ENCODE measurements at places on chromosomes 13 and 19. TPM values are rescaled to one million over a fixed set of nuclear protein-coding genes. Genes with fewer than 3 reads are reported as not detected.

- no peak for DNase-seq
Observed at GRCh38 chr19:3046698-3047495, 15.4 kb downstream of the TLE5 start.

VMAC gene
- total RNA-seq: 7.9 TPM

DNA sequence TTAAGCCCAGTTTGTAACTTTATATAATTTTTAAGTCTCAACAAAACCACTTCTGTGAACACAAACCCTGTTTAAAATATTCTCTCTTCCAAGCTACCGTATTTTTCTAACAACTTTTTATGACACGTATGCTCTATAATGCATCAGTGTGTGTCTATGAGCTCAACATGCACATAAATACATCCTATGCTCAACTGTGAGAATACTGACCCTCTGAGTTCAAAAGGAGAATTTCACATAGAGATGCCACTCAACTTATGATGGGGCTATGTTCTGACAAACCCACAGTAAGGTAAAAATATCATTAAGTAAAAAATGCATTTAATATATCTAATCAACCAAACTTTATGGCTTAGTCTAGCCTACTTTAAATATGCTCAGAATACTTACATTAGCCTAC is 1139.7 kb upstream of the SPRY2 start:
- DNase-seq: no peak

- no peak for DNase-seq
Observed at GRCh38 chr19:41554907-41555306, 21.1 kb upstream of the CEACAM21 start.

LONP1 gene
- 53.3 TPM for total RNA-seq

DNA sequence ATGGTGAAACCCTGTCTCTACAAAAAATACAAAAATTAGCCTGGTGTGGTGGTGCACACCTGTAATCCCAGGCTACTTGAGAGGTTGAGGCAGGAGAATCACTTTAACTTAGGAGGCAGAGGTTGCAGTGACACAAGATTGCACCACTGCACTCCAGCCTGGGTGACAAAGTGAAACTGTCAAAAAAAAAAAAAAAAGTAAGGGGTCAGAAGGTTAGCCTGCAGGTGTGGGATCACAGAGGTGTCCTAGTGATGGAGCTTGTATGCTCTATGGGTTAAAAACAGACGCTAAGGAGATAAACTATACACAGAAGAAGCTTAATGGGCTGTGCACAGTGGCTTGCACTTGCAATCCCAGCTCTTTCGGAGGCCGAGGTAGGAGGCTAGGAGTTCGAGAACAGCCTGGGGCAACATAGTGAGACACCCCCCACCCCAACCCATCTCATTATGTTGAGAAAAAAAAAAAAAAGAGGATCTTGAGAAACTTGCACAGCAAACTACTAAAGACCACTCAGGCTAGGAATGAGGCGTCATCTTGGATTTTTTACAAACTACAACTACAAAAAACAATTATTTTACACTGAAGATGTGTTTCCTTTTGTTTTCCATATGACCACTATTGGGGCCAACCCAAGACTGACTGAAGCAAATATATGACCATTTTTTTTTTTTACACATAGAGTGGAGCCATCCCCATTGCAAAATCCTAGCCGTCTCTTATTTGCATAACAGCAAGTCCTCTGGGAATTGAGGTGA is 7.9 kb downstream of the FOSB start:
- no peak for DNase-seq

- no peak for DNase-seq
Observed at GRCh38 chr19:6739883-6740588, 556 bp downstream of the TRIP10 start.

DNA sequence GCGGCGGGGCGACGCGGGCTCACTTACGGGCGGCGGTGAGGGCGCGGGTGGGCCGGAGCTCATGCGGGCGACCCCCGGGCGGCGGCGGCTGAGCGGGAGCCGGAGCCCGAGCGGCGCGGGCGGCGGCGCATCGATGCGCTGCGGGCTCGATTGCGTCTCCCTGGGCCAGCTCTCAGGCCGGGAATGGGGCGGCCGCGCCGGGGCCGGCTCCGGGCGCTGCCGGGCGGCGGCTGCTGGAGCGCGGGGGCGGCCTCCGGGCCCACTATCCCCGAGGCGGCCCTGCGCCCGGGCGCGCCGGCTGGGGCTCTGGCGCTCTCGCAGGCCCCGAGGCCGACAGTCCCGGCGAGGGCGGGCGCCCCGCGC is 1.4 kb upstream of the TSHZ3 start:
- no peak for DNase-seq

DNA sequence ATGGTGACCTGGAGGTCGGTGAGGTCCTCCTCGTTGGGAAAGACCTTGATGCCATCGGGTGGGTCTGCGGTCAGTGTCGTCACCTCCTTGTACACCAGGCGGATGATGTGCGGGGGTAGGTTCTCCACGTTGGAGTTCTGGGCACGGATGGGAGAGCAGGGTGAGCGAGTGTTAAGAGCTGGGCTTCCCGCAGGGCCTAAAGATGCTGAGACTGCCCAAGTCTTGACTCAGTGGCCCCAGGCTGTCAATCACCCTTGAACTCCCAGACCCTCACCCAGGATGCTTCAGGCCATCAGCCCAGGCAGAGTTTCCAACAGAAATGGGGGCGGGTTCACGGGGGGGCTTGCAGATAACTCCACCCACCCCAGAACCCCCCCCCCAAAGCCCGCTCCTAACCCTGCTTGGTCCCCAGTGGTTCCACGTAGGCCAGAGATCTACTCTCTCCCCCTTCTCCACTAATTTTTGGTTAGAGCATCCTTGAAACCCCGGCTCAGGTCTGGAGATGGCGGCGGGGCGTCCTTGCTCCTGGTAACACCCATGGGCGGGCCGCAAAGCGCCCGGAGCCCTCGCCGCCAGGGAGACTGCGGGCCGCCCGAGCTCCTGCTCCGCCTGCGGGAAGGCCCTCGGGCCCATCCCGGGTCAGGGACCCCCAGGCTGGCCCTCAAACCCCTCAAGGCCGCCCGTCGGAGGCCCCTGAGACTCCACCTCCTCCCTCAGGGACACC is 600 bp downstream of the UBE2S start:
- no peak for DNase-seq

GRCh38 chr19:50203281-50204080 is at the start of gene MYH14:
Gene MYH14, plus strand, starts transcription at chr19:50203622. Its CDS starts 6,744 bp downstream, at chr19:50210366.
- DNase-seq: no peak

GRIK5 gene
- total RNA-seq: 2.5 TPM
